Stimulated activated memory B cell treated with anti-CD40 and anti-IgM and Interleukin-4, amounts not matched to agents 10 μg/mL and 1 μg/mL and 100 μg/mL, for 72 hours (primary cell): ENCODE measurements at places on chromosomes 7 and 10.

GRCh38 chr7:51732951-51733350, 416.3 kb upstream of the COBL start:
- no peak for ATAC-seq

- ATAC-seq, result no peak
Measured at GRCh38 chr7:92639966-92640365, 49.8 kb upstream of the FAM133B start.

- ATAC-seq, result no peak
Measured at GRCh38 chr7:11689096-11689495, 142.9 kb downstream of the THSD7A start.

DNA sequence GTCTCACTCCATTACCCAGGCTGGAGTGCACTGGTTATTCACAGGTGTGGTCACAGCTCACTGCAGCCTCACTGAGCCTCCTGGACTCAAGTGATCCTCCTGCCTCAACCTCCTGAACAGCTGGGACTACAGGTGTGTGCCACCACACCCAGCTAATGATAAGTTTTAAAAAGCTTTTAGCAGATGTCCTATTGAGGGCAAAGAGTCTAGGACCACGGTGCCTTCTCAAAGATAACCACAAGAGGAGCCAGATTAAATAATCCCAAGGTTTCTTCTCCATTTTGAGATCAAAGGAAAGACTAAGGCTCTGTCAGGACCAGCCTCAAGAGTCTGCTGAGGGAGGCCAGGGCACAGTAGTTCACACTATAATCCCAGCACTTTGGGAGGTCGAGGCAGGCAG, 4.7 kb downstream of the ATP5MF start:
- ATAC-seq, result no peak

- no peak for ATAC-seq
Measured at GRCh38 chr10:28678687-28679457, 1.6 kb downstream of the BAMBI start.

DNA sequence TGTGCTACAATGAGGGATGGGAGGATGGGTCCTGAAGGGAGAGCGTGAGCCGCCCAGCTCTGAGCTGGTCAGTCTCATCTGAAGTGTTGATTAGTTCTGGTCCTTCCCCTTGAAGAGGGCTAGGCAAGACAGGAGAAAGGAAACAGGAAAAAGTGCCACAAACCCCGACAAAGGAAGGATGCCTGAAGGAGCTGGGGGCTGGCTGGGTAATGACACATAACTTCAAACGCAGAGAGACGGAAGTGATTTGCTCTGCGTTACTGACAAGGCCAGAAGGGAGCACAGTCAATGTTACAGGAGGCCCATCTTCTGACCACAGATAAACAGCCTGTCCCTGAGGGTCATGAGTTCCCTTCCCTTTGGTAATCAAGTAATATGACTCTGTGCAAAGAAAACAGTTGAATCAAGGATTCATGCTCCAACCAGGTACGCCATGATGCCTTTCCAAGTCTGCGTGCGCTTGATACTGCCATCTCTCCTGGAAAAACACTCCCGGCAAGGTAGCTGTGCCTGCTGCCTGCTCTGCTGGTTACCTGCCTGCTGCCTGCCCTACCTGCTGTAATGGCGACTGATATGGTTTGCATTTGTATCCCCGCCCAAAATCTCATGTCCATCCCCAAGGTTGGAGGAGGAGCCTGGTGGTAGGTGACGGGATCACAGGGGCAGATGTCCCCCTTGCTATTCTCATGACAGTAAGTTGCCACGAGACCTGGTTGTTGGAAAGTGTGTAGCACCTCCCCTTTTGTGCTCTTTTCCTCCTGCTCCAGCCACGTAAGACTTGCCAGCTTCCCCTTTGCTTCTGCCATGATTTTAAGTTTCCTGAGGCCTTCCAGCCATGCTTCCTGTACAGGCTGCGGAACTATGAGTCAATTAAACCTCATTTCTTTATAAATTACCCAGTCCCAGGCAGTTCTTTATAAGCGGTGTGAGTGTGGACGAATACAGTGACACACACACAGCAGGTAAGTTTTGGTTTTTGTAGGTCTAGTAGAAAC, 57.9 kb downstream of the GRB10 start:
- no peak for ATAC-seq

DNA sequence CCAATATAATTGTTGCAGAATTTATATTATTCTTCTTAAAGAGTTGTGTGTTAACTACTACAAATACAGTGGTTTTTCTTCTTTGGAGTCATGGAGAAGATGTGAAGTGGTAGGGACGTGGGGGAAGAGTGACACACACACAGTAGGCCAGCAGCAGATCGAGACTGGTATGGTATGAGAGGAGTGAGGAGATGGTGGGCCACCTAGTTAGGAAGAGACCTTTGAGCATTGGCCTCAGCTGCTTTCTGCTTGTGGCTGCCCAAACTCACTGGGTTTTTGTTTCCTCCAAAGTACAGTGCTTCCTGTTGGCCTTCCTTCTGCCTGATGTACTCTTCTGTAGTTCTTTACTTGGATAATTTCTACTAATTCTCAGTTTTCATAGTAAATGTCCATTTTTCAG, 14.6 kb downstream of the VCL start:
- ATAC-seq, result no peak

- ATAC-seq, result no peak
Measured at GRCh38 chr10:70714245-70714644, 41.9 kb downstream of the ADAMTS14 start.

GRCh38 chr10:126959906-126960685, 54.9 kb downstream of the DOCK1 start:
- no peak for ATAC-seq

GRCh38 chr10:69948261-69948660, 104.4 kb upstream of the MACROH2A2 start:
- ATAC-seq, result no peak
